ENCODE measurements at places on chromosomes 2 and 18. TPM values are rescaled to one million over a fixed set of nuclear protein-coding genes. Genes with fewer than 3 reads are reported as not detected.

Gene CLHC1
- not detected for total RNA-seq

Gene IL1RL1
- total RNA-seq, result 3.4 TPM

Gene UGGT1
- 42.0 TPM for total RNA-seq

DNA sequence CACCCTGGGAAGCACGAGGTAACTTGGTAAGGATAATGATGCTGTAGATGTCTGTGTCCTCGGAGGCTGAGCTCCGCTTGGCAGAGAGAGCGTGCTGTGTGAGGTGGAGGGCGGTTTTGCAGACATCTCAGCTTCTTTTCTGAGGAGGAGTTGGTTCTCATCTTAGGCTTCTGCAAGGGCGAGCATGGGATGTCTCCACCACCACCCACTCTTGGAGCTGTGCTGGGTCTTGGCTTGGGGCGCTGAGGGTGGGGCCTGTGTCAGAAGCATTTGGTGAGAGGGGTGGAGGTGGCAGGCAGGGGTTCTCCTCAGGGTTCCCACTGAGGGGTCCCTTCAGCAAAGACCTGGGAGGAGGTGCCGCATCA, 9.2 kb downstream of the OXER1 start:
- DNase-seq, result no peak

Gene C2orf76
- total RNA-seq, result not detected

Gene GALR1
- not detected for total RNA-seq

Gene NAT8
- total RNA-seq, result not detected

Gene RGPD6
- 21.9 TPM for total RNA-seq

DNA sequence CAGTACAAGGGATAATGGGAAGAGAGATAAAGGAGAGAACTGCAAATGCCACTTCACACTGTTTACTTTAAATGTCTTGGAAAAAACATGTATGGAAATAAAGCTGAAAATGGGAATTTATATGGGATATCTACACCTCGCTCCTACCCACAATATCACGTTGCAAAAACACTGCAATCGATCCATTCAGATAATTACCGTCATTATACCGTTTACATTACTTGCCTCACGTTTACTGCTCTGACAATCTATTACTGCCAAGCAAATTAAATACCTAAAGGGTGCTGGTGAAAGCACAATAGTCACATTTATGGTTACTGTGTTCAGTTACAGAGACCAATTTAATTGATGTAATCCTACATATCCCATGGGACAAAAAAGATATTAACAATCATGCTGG, 214.7 kb upstream of the LYPD1 start:
- DNase-seq, result no peak

Gene TSGA10
- not detected for total RNA-seq

Gene TUBA4B
- total RNA-seq, result not detected

- no peak for DNase-seq
Observed at GRCh38 chr2:196399722-196400691, 228.6 kb upstream of the STK17B start.

Gene HOXD10
- not detected for total RNA-seq

DNA sequence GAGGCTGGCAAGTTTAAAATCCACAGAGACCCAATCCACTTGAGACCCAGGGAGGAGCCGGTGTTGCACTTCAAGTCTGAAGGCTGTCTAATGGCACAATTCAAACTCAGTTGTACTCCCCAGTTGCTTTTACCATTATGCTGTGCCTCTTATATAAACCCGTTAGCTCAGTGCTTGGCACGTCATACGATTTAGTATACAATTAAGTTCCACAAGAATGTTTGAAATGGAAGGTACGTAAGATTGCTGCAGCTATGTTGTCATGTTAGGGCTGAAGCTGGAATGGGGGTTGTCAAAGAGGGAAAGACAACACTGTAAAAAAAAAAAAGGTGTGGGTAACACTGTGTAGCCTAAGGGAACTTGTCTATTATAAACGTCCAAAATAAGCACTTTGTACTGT, 30.2 kb downstream of the LIMS1 start:
- DNase-seq, result no peak

Gene COL4A3
- total RNA-seq, result 1.1 TPM

- DNase-seq, result no peak
Observed at GRCh38 chr2:150618245-150618895, 130.9 kb upstream of the RND3 start.

DNA sequence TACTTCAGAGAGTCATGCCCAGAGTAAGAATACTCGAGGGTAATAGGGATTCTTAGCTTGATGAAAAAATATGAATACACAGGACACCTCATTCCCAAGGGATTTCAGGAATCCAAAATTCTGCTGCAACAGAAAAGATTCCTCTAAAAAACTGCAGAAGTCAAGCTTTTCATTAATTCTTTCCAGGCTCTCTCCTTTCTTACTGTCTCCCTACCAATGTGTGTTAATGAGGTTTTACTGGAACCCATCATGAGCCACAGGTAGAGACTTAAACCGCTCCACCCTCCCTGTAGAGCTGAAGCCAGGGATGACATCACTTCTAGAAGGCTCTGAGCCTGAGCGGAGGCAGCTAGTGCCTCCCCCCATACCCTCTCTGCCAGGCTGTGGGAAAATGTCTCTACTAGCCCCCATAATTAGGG, 3.4 kb downstream of the SDC1 start:
- no peak for DNase-seq

DNA sequence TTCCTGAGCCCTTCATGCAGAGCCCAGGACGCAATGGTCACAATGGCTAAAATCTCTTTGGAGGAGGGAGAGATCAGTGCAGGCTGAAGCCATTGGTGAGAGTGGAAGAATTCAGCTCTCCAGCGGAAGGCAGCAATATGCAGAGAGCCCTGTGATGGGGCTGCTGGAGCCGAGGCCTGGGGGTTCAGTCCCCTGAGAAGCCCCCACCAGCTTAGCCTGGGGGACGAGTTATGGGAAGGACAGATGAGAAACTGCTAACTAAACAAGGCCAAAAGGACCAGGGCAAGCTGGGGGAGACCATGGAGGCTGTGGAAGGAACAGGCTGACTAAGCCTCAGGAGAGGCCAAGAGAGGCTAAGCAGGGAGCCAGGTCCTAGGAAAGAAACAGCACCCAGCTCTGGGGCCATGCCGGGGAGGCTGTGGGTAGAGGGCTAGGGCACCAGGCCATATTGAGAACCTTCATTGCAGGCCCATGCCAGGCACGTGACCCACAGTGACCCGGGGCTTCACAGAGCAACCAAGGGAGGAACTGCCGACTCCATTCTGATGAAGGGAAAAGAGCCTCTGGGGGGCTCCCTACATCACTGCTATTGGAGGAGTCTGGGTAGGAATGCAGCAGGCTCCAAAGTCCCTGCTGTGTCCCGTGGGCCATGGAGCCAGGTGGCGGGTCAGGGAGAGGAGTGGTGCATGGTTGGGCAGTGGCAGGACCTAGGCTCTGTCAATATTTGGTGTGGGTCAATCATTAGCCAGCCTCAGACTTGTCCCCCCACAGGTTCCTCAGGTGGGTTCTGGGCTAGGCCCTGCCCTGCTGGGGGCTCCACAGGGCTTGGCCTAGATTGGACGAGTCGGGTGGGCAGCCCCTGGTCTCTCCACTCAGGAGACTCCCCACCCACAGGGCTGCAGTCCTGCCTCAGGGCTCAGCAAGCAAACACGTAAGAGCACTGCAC, 19.8 kb downstream of the PROC start:
- DNase-seq, result no peak

Gene ZFP36L2
- total RNA-seq, result 148 TPM

- DNase-seq, result no peak
Observed at GRCh38 chr2:197369228-197369932, 58.8 kb upstream of the ANKRD44 start.

DNA sequence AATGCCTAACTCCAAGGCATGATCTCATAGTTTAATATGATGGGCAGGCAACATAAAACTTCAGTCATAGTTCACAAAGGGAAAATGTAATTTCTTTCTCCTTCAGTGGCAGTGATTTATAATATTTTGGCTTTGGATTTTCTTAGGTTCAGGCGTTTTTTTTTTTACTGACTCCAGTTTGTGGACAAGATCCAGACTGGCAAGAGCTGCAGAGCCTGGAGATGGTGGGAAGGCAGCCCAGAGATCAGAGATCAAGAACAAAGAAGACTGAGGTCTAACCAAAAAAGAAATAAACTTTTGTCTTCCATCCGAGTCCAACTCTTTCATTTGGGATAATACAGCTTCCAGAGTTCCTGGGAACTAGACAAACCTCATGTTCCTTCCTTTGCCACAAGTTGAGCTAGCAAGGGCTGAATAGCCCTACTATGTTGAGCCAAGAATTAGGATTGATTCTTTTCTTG, 215.3 kb upstream of the SETBP1 start:
- DNase-seq, result no peak

DNA sequence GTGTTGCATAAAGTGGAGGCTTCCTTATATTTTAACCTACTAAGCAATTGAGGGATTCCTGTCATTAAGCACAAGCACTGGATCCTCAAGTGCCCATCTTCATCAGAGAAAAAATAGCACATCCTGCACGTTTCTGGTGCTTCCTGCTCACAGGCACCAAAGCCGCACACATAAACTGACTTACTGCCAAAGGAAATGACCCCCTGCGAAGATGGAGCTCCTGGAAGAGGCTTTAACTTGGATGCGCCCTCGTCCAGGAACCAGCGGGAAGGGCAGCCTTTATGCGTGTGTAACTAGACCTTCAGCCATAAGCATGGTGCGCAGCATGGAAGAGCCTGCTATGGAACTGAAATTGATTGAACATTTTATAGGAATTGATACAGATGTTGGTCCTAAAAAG, 188.7 kb downstream of the FTCDNL1 start:
- no peak for DNase-seq

DNA sequence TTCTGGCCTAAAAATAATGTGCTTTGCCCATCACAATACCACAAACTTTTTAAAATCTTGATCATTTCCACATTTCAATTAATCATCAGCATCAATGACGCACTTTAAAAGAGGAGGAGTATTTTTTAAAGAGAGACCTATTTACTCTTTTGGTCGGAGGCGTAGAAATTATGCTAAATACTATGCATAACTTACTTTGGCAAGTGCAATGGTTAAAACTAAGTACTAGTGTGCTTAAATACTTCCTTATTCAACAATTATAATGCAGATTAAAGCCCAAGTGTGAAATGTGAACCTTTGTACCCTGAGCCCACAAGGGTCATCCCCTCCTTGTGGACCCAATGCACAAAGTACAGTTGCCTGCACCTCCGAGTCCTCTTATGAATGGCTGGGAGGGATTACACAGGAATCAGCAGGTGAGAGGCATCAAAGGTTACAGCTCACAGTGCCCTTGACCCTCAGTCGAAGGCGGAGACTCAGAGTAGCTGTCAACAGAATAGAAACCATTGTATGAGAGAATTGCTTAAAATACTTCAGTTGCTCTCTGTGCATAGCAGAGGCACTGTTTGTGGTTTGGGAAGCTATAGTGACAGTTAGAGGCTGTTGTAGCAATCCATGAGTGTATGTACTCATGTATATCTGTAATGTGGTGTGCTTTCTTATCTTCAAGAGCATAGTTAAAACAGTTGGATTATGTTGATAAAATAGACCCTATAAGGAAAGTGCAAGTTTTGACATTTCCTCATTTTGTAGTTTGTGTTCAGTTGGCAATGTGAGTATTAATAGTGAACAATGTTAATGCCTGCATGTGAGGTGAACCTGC, 151.7 kb upstream of the ITGA4 start:
- DNase-seq, result no peak
